HuH-7.5 (cell line): ENCODE measurements at places on chromosomes 7 and 10.

DNA sequence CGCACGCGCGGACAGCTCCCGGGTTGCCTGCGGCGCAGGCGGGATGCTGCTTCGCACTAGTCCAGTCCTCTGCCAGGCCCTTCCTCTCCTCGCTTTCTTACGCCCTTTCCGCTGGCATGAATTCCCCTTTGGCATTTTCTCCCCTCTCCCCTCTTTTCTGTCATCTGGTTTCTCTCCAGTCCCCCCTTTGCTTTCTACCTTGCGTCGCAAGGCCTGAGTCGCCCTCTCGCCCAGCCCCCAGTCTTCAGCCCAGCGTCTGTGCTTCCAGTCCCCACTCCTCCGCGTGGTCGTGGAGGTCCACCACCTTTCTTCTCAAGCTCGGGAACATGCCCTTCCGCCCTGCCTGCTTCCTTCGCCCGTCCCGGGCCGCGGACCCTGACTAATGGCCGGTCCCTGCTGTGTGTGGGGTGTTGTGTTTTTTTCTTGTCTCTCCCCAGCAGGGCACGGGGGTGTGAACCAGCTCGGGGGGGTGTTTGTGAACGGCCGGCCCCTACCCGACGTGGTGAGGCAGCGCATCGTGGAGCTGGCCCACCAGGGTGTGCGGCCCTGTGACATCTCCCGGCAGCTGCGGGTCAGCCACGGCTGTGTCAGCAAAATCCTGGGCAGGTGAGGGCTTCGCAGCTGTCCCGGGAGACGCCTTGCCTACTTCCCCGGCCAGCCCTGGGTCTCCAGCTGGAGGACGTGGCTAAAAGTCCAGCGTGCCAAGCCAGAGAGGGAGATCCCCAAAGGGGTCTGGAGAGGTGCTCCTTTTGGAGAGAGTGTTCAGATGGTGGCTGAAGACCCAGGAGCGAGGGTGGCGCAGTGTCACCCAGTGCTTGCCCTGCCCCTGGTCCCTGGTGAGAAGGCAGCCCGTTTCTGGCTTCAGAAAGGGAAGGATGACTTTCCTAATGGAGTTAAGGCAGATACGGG, 4.2 kb downstream of the PAX2 start:
- no peak for DNase-seq

- DNase-seq: no peak
These were observed 163.8 kb upstream of the KLF6 start for GRCh38 chr10:3948843-3949242.

- DNase-seq: no peak
These were observed 14.9 kb downstream of the BAG3 start for GRCh38 chr10:119665901-119666708.

DNA sequence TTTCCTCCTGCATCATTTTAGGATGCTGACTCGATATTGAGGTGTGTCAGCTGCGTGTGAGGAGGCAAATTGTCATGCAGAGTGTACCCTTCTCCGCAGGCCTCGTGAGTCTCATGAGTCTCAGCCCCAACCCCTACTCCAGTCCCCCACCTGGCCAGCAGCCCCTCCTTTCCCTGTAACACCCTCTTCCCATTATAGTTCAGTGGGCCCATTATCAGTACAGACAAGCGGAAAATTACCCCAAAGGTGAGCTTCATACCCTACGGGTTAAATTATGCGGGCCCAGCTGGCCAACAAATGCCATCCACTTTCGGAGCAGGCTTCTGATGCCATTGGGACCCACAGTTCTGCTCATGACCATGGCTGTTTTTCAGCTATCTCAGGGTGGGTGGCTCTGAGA, 25.2 kb downstream of the SFTPD start:
- no peak for DNase-seq

- DNase-seq: no peak
These were observed 18.0 kb upstream of the MTURN start for GRCh38 chr7:30116771-30117170.

DNA sequence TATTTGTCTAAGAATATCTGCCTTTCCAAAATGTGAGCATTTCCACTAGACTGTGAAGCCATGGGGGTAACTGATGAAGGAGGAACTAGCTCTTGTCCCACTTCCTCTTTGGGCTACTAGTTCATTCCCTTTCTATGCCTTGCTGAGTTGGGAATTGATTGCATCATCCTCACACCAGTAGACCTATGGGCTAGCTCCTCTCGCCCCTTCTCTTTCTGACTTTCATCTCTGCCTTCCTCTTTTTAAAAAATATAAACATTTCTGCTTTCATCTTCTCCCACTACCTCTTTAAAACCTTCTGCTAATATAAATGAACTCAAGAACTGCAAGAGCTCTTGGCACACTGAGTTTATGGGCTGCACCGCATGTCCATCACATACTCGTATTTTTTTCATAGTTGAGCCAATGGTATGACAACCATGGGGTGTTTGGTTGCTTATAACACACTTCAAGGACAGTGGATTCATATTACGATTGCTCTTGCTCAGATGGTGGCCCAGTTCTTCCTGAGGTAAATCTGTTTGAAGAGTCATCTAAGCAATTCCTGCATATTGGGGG, 182.0 kb downstream of the REEP3 start:
- DNase-seq: no peak

DNA sequence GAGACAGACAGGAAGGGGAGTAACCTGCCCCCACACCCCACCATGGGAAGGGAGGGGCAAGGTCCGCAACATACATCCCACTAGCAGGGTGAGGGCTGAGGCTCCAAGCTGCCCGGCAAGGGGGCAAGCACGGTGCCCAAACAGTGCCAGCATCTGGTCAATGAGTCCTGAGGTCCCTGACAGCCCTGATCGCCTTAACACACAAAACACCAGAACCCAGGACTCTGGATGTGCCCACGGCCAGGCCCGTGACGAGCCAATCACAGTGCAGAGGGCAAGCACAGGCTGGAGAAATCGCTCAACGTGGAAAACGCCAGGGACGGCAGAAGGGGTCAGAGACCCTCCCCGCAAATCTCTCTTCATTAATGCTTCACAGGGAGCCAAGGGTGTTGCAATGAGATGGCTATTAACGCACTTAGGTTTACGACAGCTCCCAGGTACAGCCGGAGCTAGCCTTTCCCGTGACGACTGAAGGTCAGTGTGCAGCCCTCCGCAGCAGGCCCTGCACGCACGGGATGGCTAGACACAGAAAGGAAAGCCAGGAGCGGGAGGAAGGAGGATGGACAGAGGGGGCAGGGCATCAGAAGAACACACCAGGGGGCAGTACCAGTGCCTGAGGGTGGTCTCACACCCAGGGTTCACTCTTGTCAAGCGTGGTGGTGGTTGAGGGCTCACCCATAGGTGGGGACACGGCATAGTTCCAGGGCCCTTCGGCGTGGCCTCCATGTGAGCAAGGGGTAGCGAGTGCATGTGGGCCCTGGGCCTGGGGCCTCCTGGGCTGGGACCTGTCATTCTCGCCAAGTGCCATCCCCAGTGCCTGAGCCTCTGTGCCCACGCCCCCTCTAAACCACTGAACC, 220.5 kb downstream of the MAD1L1 start:
- DNase-seq: no peak

DNA sequence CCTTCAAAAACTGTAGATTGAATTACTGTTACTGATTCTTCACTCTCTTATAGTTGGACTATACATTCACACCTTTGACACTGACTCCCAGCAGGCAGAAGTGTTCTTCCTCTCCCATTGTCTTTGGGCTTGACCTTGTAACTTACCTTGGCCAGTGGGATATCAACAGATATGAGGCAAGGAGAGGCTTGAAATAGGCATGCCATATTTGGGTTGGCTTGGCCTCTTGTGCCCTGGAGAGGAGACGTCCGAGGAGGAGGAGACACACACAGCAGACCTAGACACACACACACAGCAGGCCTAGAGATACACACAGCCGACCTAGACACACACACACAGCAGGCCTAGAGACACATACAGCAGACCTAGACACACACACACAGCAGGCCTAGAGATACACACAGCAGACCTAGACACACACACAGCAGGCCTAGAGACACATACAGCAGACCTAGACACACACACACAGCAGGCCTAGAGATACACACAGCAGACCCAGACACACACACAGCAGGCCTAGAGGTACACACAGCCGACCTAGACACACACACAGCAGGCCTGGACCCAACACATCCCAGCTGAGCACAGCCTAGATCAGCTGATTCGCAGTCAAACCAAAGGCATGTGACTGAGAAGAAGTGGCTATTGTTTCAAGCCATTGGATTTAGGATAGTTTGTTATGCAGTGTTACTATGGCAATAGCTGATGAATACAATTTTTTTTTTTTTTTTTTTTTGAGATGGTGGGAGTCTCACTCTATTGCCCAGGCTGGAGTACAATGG, 12.5 kb upstream of the GNA12 start:
- no peak for DNase-seq

GRCh38 chr10:96283756-96284155, 12.4 kb upstream of the BLNK start:
- no peak for DNase-seq

DNA sequence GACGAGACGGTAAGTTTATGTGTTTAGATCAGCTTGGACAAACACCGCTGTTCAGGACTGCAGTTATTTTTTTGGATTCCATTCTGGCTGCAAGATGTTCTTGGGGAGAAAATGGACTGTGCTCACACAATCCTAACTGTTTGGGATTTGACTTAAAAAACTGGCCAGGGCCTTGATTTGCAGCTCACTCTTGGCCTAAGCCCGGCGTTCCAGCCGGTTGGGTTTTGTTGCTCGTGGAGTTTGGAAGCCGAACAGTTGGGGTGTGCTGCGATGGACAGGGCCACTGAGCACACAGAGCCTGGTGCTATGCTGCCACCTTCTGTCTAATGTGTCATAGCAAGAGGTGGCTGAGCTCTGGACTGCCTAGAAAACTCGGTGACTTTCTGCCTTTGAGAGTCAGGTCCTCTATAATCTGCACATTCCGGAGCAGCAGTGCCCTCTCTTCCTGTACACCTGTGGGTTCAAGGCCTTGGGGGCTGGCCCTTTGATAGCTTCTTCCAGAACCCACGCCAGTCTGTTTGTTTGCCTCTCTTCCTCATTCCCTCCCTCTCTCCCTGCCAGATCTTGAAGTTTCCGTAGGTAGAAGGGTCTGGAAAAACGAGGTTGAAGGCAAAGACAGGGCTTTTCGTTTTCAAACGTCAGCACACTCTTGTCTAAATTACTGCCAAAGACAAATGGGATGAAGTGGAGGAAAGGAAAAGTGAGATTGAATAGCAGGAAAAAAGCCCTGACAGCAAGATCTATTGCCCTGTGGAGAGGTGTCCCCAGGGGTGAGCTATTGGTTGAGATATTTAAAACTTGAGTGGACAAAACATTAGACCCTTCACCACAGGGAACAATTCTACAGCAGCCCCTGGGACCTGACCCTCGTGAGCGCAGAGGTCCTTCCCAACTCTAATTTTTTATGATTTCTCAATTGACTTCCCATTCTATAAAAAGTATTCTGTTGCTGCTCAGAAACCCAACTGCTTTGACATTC, 167.5 kb upstream of the HABP2 start:
- peak; percentile 61 for DNase-seq

GRCh38 chr7:55165176-55165861, 146.5 kb downstream of the EGFR start:
- no peak for DNase-seq

- DNase-seq: no peak
These were observed 324.8 kb downstream of the SFMBT2 start for GRCh38 chr10:7085913-7086589.
